ENCODE measurements at places on chromosomes 12 and 14.

- no peak for DNase-seq
These were observed 40.0 kb upstream of the NR1H4 start for GRCh38 chr12:100433701-100434100.

DNA sequence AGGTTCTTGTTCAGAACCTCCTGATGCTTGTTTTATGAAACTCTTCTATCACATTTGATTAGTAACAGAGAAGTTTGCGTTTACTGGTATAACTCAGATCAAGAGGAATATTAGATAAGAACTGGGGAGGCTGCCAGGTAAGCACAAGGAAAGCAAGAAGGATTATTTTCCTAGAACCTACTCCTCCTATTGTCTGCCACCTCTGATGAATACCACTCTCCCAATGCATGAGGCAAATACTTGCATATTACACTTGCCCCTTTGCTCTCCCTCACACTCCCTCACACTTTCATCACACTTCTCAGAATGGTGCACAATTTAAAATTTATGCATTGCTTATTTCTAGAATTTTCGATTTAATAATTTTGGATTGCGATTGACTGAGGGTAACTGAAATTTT lies 43.6 kb downstream of the LIN7A start:
- no peak for DNase-seq

DNA sequence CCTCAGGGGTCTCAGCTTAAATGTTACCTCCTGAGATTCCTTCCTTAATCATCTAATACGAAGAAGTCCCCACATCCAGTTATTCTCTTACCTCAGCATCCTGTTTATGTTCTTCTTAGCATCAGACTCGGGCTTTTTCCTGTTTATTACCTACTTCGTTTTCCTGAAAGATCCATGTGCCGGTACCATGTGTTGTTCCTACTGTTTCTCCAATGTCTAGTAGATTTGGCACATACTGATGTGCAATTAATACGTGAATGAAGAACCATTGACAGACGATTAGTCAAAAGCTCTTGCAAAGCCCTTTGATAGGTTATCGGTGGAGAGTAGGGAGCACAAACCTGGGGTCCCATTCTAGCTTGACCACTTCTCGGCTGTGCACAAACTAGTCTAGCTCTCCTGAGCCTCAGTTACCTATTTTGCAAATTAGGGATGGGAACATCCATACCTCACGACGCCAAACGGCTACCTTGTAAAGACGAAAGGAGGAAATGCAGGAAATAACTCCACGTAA lies 735 bp upstream of the MAPKAPK5 start:
- peak; percentile 37 for DNase-seq

GRCh38 chr14:73221945-73222344 lies 15.4 kb upstream of the PAPLN start:
- DNase-seq: no peak

- no peak for DNase-seq
These were observed 148.0 kb downstream of the SLC38A4 start for GRCh38 chr12:46677749-46678148.

- DNase-seq: no peak
These were observed 30.0 kb upstream of the SLC38A4 start for GRCh38 chr12:46855760-46856159.

DNA sequence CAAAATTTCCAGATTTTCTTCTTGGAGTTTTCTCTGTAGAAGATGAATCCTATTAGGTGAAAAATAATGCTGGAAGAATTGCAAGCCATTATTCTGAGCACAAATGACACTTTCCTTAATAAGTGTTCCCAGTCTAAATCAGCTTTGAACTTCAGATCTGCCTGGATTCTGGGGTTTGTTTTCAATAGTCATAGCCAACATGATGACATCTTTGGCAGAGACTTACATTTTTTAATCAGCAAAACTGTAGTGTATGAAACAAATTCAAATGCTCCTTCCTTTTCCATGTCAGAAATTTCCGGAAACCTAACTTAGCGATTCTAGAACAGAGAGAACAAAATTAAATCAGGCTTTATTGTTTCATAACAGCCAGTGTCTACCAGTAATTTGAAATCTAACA lies 88.5 kb downstream of the TSPAN8 start:
- DNase-seq: no peak

GRCh38 chr12:111268738-111269572 lies 99.9 kb downstream of the PHETA1 start:
- peak; percentile 43 for DNase-seq

DNA sequence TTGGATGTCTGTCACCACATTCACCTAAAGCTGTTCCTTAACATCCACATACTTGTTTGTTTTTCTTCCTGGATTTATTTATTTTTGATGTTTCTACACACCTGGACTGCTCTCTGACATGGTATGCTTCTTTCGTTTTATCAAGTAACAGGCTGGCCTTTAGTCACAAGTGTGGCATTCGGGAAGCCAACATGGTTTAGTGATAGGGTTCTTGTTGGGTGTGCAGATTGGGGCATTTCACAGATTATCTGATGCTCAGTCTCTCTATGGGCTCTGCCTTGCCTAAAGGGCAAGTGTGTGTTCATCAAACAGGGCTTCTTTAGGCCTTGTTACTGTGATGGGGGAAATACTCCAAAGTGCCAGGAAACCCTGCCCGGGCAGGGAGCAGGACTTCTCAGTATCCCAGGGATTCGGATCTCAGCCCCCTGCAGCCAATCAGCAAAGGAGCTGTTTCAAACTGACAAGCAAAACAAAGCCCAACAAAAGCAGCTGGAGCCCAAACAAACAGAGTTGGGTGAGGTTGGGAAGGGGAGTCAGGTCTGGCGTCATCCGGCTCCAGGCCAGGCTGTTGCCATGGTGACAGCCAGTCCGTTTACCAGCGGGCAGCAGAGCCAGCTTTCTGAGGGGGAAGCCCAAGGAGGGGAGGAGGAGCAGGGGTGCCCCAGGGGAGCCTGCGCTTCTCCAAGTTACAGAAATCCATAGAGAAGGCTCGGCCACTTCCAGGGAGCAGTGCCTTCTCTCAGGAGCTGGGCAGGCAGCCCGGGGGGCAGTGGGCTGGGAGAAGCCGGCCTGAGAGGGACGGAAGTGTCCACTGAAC lies 31.9 kb downstream of the FOS start:
- no peak for DNase-seq

DNA sequence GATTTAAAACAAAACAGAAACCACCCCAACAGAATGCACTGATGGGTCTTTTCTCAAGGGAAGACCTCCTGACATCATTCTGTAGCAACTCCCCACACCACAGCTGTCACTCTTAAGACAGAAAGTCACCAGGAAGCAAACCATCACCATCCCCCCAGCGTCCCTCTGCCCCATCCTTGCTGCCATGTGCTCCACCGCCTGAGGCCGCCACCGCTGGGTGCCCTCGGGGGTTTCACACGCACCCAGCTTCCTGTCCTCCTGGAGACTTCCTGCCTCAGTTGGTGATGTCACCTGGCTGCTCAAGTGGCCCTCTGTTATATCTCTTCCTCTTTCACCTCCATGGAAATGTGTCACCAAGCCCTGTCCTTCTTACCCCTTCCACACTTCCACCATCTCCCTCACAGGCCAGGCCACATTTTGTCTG lies 71.4 kb upstream of the GPR68 start:
- DNase-seq: peak; percentile 85

GRCh38 chr14:76662580-76662979 lies 98.7 kb upstream of the VASH1 start:
- DNase-seq: no peak

GRCh38 chr12:96327346-96327745 lies 72.9 kb downstream of the CDK17 start:
- peak; percentile 23 for DNase-seq

DNA sequence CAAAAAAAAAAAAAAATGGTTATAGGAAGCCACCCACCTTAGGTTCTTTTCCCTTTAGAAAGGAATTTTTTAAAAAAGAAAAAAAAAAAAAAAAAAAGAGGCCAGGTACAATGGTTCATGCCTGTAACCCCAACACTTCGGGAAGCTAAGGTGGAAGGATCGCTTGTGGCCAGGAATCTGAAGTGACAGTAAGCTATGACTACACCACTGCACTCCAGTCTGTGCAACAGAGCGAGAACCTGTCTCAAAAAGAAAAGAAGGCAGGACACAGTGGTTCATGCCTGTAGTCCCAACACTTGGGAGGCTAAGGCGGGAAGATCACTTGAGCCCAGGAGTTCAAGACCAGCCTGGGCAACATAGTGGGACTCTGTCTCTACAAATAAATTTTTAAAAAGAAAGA lies 36.0 kb downstream of the SPTLC2 start:
- DNase-seq: no peak

DNA sequence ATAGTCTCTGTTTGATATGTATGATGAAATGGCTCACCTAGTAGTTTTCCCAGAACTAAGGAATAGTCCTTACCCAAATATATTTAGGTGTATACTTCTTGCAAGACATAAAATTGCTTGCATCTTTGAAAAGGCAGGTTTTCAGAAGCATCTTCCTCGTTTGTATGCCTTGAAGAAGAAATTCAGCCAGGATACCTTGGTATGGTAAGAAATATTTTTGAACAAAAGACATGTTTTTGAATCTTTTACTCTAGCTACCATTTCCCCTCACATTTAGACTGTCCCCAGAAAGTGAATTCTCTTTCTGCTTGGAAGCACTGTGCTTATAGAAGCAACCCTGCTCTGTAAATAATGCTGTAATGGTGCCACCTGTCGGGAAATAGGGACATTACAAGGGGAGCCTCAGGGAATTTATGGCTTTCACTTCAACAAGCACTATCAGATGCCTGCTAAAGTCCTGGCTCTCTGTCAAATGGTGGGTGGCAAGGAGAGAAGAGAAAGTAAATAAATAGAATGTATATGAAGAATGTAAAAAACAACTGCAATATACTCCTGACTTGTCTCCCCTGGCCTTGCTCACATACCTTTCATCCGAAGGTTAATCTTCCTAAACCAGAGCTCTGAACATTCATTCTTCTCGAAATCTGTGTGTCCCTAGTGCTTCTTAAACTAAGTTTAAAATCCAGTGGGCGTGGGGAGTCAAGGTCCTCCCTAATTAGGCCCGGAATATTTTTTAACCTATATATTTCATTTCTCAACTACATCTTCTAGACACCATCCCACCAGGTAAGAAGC lies 6.1 kb downstream of the CCDC184 start:
- peak; percentile 62 for DNase-seq

DNA sequence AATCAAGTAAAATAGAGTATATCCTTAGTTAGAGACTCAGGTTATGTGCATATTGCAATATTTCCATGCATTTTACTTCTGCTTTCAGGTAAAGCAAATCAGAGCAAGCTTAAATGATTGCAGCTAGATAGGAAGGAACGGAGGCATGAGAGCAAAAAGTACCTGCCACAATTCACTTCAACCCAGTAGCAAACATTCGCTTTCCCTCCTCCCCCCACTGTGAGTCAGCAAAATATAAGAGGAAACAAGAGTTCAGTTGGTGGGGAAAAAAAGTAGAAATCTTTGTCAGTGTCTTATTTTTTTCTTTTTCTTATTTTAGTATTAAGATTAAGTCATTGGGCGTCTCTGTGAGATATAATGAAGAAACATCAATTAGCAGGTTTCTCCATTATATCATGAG lies 475.4 kb downstream of the NPAS3 start:
- DNase-seq: peak; percentile 3

DNA sequence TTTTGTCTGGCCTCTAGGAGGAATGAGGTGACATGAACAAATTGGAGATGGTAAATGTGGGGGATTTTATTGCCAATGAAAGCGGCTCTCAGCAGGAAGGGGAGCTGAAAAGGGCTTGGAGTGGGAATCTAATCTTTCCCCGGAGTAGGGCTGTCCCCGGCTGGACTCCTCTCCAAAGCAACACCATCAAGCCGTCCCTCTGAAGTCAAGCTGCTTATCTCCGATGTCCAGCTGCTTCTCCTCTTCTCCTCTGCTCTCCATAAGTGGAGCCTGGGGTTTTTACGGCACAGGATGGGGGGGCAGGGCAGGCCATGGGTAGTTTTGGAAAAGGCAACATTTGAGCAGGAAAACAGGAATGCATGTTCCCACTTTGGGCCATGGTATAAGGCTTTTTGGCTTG lies 113.5 kb downstream of the TMEM132D start:
- no peak for DNase-seq

DNA sequence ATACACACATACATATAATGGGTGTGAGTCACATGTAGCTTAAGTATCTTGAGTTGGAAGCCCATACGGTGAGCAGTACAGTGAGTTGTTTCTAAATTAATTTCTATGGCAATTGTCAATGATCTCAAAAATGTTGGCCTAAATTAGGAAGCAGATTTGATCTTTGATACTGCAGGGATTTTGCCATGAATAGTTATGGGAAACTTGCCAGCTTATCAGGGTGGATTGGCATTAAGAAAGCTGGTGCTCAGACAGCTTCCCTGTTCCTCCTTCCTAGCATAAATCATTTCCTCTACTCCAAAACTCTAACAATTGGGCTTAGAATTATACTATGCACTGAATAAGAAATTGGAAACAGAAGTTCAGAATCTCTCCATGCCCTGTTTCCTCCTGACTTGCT lies 150.9 kb upstream of the FRMD6 start:
- no peak for DNase-seq

- DNase-seq: no peak
These were observed 41.9 kb downstream of the TTC7B start for GRCh38 chr14:90774316-90774715.

GRCh38 chr12:49942921-49943624 lies 7.5 kb upstream of the AQP2 start:
- no peak for DNase-seq

- no peak for DNase-seq
These were observed 7.1 kb upstream of the EGLN3 start for GRCh38 chr14:33957993-33958392.

All from GM10248 (cell line).